ENCODE measurements at places on chromosomes 2 and 18.

GRCh38 chr2:16281451-16282335 lies 341.3 kb downstream of the MYCN start:
- no peak for DNase-seq

GRCh38 chr2:10145519-10146357 lies 23.2 kb downstream of the RRM2 start:
- DNase-seq, result no peak

DNA sequence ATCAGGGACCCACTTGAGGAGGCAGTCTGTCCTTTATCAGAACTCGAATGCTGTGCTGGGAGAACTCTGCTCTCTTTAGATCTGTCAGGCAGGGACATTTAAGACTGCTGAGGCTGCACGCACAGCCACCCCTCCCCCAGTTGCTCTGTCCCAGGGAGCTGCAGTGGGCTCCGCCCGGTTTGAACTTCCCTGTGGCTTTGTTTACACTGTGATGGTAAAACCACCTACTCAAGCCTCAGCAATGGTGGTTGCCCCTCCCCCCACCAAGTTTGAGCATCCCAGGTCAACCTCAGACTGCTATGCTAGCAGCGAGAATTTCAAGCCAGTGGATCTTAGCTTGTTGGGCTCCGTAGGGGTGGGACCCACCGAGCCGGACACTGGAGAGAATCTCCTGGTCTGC lies 11.8 kb upstream of the LHCGR start:
- DNase-seq, result no peak

GRCh38 chr2:81940266-81940955 lies 1635.9 kb upstream of the LRRTM1 start:
- no peak for DNase-seq

DNA sequence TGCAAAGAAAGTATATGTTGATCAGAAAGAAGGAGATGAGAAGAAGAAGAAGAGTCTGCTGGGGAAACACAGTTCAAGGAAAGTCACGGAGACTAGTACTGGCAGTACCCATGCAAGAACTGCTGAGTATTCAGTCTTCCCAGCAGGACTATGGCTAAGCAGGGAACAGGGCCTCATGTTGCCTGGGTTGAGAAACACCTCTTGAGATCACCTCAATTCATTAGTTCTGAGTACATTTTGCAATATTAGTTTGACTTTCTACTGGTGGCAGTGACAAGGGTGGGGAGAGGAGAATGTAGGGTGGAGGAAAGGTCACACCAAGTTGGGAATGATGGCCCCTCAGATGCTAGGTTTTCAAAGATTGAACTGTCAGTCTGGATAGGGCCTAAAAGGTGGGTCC lies 50.5 kb downstream of the MRPL33 start:
- DNase-seq, result no peak

- DNase-seq, result no peak
Observed at GRCh38 chr18:78549971-78550370, 429.6 kb upstream of the SALL3 start.

GRCh38 chr2:62450716-62451191 lies 55.2 kb downstream of the TMEM17 start:
- DNase-seq, result no peak

- no peak for DNase-seq
Observed at GRCh38 chr2:15400240-15400826, 160.8 kb downstream of the NBAS start.

DNA sequence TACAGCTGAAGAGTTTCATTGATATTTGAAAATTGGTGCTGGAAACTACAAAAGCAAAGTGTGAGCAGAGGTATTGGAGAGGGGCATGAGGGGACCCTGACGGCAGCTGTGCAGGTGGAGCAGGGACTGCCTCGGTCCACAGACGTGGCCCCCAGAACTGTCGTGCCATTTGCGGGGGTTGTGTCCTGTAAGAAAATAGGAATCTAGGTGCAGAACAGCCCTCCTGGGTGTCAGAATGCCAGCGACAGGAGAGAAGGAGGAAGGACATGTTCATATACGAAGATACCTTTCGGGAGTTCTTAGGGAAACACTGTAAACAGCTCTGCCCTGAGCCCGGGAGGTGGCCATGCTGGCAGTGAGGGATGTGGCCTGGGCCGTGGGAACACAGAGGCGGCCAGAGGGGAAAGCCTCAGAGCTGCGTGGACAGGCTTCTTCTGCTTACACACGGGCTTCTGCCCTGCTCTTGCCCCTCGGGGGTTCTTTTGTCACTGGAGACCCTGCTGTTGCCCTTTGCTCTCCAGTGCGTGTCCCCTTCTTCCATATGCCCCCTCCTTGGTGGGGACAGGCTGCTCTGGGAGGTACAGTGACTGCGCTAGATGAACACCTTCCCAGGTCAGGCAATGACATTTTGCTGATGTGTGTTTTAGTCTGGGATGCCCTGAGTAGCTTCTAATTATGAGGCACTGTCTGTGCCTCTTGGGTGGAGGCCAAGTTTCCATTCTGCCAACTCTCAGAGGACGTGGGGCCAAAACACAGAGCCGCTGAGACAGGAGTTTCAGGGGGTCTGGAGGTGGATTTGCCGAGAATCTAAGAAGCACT lies 81.9 kb upstream of the TXNDC2 start:
- no peak for DNase-seq

DNA sequence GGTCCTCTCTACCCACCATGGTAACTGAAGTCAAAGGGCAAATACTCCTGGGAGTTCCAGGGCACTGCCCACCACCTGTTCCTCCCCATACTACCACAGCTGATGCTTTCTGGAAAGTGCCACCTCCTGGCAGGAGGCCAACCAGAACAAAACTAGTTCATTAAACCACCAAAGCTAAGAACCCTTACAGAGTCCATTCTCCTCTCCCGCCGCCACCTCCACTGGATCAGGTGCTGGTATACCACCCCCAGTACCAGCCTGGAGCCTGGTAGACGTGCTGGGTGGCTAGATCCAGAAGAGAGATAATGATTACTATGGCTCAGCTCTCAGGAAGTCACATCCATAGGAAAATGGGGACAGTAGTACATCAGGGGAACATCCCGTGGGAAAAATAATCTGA lies 300.9 kb downstream of the RIT2 start:
- DNase-seq, result no peak

- no peak for DNase-seq
Observed at GRCh38 chr18:36386150-36386920, 88.8 kb downstream of the FHOD3 start.

GRCh38 chr2:132670496-132671150 lies 618 bp upstream of the LYPD1 start:
- no peak for DNase-seq

DNA sequence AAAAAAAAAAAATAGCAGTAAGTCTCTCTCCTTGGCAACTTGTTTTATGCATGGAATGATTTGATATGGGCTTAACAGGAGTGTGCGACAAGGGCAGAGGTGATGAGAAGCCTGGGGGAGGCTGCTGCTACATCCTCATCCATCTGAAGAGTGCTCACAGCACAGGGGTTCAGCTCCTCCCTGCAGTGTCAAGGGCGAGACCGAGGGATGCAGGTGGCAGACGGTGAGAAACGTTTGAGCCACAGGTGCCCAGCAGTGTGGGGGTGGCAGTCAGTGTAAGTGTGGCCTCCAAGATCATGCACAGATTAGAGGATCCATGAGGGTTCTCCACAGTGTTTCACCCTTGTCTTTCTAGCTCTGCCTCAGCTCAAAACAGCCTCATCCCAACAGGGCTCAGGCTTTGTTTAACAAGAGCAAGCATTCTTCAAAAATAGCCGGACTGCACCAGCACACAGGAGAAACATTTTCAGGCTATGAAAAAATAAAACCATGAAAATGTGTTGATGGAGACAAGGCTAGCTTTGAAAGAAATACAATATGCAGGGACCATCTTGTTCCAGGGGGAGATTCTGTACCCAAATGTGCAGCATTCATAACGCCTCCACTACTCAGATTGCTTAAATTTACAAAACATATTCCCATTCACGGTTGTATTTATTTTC lies 324.5 kb upstream of the MYT1L start:
- no peak for DNase-seq

DNA sequence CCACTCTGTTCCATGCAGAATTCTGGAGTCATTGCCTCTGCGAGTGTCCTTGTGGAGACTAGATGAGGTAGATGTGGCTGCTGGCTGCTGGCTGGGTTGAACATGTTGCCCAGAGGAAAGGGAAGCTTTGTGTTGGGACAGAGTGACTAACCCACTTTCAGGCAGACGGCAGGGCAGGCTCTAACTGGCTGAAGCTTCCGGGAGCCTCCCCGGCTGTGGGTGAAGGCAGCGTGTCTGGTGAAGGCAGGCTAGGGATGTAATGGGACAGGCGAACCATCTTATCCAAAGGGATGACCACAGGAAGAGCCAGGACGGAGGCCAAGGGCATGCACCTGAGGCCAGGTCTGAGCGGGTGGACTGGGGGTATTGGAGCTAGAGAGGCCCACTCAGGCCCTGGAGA lies 16.0 kb downstream of the ASPRV1 start:
- no peak for DNase-seq

GRCh38 chr2:124566518-124566970 lies 541.5 kb downstream of the CNTNAP5 start:
- no peak for DNase-seq

DNA sequence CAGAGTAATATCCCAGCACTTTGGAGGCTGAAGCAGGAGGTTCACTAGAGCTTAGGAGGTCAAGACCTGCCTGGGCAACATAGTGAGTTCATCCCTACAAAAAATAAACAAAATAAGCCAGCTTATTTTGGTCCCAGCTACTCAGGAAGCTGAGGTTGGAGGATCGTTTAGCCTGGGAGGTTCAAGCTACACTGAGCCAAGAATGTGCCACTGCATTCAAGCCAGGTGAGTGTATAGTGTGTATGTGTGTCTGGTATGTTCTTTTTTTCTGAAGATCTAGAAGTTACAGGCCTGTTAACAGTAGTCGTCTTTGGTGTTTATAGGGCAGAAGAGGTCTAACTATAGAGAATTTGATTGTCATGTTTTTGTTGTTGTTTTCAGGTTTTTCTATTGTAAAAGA lies 40.2 kb downstream of the ZC3H15 start:
- no peak for DNase-seq

DNA sequence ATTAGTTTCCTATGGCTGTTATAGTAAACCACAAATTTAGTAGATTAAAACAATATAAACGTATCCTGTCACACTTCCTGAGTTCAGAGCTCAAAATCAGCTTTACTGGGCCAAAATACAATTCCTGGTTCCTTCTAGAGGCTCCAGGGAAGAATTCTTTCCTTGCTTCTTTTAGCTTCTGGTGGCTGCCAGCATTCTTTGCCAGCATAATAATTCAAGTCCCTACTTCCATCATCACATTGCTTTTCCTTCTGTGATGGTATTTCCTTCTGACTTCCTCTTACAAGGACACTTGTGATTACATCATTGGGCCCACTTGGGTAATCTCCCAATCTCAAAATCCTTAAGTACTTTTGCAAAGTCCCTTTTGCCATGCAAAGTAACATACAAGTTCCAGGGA lies 40.6 kb downstream of the MOB4 start:
- peak; percentile 82 for DNase-seq

GRCh38 chr2:148643421-148643820 lies 1.1 kb upstream of the EPC2 start:
- DNase-seq, result no peak

DNA sequence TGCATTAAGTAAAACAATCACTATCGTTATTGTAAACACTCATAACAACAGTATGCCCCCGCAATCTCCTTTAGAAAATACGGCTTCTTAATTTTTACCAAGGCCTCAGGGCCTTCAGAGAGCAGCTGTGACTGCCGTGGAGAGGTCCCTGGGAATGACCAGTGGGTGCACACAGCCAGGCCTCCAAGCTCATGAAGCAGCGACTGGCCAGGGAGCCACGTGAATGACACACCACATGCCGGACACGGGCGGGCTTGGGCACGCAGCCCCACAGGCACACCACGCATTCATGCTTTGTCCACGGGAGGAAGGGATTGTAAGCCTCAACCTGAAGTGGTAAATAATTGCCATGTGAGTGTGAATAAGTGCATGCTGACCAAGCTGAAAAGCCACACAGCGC lies 121.0 kb downstream of the EIPR1 start:
- DNase-seq, result no peak

GRCh38 chr2:96949701-96950350 lies 36.6 kb downstream of the FAM178B start:
- no peak for DNase-seq

GRCh38 chr2:11796190-11797171 lies 50.0 kb downstream of the LPIN1 start:
- peak; percentile 97 for DNase-seq

DNA sequence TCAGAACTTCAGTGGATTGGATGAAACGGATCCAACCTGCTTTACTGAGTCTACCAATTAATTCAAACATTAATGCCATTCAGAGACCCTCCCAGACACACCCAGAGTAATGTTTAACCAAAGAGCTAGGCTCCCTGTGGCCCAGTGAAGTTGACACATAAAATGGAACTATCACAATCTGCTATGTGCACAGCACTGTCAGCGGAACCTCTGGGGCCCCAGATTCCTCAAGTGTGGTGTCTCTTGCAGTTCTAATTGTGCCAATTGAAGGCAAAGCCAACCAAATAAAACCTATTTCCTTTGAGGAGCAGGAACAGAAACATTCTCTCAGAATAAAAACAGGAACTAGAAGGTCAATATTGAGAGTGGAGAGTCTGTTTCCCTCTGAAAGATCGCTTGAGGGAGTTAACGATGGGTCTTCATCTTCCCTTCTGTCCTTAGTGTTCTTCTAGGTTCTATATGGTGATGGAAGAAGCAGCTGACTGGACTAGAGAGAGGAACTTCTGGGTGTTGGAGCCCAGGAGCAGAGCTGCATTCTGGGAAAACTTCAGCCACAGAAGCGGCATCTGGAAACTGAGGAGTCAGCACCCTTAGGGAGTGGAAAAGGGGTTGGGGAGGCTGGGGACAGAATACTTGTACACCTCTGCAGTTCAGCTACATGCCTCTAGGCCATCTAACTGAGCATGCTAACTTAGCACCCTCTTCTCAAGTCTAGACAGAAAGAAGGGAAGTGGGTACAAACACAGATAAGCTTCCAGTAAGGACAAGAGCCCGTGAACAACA lies 174.4 kb upstream of the FBXO11 start:
- DNase-seq, result no peak

DNA sequence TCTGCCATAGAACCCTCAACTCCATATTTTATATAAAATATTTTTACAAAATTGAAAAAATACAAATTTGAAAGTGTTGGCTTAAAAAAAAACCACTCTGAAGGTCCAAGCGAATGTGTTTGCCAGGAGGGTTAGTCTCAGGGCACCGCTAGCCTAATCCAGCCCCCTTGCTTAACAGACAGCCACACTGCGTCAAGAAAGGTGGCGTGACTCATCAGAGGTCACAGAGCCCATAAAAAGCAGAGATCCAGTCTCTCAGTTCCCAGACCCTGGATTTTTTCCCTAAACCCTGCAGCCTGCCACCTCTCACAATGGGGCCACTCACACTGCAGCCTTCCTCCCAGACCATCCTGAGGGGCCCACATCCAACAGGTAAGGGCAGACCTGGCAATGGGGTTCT lies 3.9 kb upstream of the TNS1 start:
- no peak for DNase-seq
